Ovary (tissue), 10 donors: ENCODE measurements at places on chromosomes 5 and 9.

GRCh38 chr5:163569284-163569683, 63.9 kb downstream of the MAT2B start:
- peaks cover 7% of the 10 kb centered on the region for H3K4me1 ChIP-seq
- no peak for DNase-seq
- H3K4me3 ChIP-seq: no peak overlapping the region
- H3K36me3 ChIP-seq: no peaks in the 10 kb centered on the region
- H3K27ac ChIP-seq: no peak overlapping the region

DNA sequence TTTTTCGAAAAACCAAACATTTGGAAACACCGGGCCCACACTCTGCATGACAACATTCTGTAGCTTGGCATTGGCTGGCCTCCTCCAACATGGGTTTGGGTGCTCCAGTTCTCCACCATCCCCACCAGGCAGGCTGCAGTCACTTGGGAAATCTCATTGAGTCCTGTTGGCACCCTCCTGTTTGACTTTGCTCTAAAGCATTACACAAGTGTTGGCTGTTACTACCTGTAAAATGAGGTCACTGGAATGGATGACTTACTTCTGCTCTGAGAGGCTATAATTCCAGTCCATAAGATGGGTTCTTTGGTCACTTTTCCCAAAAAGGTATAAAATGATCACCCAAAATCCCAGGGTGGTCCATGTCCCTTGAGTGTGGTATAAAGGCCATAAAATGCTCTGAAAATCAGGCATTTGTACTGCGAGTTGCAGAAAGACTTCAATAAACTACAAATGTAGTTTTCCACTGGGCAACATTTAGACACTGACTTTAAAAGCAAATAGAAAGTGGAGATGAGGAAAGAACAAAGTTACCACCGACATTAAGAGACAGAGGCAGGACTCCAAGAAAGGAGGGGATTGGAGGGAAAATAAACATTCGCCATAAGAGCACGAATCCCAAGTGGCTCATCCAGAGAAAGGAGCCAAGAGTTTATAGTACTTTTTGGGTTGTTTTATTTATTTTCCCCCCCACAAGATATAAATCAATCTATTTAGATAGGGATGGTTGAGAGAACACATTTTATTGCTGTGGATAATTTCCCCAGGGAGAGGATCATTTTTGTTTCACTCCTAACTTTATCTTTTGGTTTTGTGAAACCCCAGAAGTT, 295.1 kb downstream of the TLE1 start:
- H3K27me3 ChIP-seq: no peaks in the 10 kb centered on the region
- H3K4me3 ChIP-seq: no peak overlapping the region
- DNase-seq: no peak
- H3K27ac ChIP-seq: no peak overlapping the region
- peaks cover 8% of the 10 kb centered on the region for H3K4me1 ChIP-seq

DNA sequence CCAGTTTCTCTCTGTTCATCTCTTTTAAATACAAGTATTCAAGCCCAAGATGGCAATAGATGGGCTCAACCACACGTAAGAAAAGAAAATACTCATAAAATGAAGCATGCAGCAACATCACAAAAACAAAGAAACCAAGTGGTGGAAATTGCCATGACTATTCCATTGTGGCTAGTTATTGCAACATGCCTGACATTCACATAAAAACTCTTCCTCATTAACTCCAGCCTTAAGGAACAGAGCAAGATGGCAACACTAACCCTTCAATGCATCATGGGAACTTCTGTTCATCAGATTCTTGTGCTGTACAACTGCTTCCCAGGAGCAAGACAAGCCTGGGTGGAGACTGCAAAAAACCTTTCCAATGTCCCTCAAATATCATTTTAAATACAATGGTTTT, 1.4 kb upstream of the GLIS3 start:
- H3K4me3 ChIP-seq: no peak overlapping the region
- H3K27ac ChIP-seq: no peak overlapping the region
- H3K4me1 ChIP-seq: peaks cover under 1% of the 10 kb centered on the region
- H3K27me3 ChIP-seq: no peaks in the 10 kb centered on the region
- no peaks in the 10 kb centered on the region for H3K36me3 ChIP-seq

DNA sequence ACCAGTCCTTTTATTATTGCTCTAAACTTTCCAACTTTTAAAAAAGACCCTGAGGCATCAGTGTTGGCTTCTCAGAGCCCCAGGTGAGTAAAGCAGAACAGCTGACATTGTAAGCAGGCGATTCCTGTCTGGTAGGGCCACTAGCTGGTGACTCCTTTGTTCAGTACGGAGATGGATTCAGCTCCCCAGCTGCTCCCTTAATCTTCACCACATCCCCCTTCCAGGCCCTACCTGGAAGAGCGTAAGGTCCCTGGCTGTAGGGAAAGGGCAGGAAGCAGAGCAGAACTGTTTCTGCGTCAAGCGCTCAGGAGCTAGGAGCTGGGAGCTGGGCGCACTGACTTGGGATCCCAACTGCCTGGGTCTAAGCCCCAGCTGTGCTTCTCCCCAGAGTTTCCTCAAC, 203.7 kb upstream of the TAS2R1 start:
- H3K27ac ChIP-seq: no peak overlapping the region
- H3K27me3 ChIP-seq: no peaks in the 10 kb centered on the region
- DNase-seq: no peak
- no peak overlapping the region for H3K4me3 ChIP-seq

DNA sequence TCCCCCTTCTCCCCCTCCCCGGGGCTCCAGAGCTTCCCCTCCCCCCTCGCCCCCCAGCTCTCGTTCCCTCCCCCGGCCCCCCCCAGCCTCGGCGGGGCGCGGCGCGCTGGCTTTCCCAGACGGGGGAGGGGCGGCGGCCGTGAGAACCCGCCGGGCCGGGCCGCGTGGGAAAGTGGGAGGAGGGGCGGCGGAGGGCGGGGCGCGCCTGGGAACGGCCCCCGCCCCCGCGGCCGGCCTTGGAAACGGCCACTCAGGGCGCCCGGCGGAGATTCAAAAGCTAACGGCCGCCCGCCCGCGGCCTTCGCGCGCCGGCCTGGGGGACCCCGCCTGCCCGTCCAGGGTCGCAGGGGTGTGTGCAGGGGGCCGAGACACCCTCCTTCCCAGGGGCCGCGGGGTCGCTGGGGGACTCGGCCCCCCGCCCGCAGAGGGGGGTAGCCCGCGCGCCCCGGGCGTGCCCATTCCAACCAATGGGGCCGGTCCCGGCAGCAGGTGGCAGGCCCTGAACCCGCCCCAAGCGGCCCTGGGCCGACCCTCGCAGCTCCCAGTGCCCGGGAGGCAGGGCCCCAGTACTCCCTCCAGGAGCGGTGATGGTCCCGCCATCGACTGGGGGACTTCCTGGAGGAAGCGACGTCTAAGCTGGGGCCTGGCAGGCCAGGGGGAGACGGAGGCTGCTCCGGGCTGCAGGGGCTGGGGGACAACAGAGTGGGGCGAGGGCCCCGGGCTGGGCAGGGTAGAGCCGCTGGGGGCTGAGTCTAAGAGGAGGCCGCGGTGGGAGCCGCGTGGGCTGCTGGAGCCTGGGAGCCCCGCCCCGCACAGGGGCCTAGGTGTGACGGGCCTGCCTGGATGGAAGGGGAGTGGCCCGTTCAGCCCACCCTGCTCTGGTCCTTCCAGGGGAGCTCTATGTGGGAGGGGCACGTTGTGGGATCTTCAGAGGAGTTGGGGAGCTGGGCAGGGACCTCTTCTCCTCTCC, 14.2 kb upstream of the NRARP start:
- H3K27ac ChIP-seq: no peak overlapping the region
- peaks cover 5% of the 10 kb centered on the region for H3K4me1 ChIP-seq
- peak; percentile 74 for DNase-seq
- no peaks in the 10 kb centered on the region for H3K36me3 ChIP-seq
- H3K4me3 ChIP-seq: no peak overlapping the region
- H3K27me3 ChIP-seq: no peaks in the 10 kb centered on the region

- H3K36me3 ChIP-seq: no peaks in the 10 kb centered on the region
- no peak overlapping the region for H3K4me3 ChIP-seq
- DNase-seq: no peak
- no peaks in the 10 kb centered on the region for H3K27me3 ChIP-seq
These were observed 128.3 kb upstream of the TBC1D2 start for GRCh38 chr9:98383758-98384157.

DNA sequence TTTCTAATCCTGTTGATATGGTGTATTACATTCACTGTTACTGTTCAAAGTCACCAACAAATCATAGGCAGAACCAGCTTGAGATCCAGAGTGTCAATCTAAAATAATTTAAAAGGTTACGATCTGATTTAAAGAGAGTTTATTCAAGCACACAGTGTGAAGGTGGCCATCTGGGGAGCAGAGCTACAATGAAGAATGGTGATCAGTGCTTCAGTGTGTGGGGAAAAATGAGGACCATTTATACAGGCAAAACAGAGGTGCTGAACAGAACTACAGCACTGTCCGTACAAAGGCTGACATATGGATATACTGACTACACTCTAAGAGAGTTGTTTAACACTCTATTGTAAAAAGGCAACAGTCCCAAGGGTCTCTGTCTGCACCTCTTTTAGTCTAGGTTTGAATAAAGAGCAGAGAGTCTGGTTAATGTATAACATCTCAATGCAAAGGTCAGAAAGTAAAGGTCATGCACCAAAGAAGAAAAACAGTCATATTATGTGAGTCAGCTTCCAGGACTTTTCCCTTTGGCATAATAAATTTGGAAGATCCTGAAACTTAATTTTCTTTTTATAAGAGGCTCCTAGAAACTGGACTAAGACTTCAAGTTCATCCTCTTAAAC, 29.7 kb upstream of the TDRD7 start:
- H3K4me3 ChIP-seq: no peak overlapping the region
- no peaks in the 10 kb centered on the region for H3K27me3 ChIP-seq
- H3K27ac ChIP-seq: no peak overlapping the region
- H3K4me1 ChIP-seq: no peaks in the 10 kb centered on the region

GRCh38 chr9:100428871-100429654, 2.1 kb downstream of the MSANTD3 start:
- H3K4me1 ChIP-seq: peaks cover 6% of the 10 kb centered on the region
- H3K27ac ChIP-seq: no peak overlapping the region
- H3K36me3 ChIP-seq: no peaks in the 10 kb centered on the region
- DNase-seq: no peak
- H3K4me3 ChIP-seq: no peak overlapping the region

DNA sequence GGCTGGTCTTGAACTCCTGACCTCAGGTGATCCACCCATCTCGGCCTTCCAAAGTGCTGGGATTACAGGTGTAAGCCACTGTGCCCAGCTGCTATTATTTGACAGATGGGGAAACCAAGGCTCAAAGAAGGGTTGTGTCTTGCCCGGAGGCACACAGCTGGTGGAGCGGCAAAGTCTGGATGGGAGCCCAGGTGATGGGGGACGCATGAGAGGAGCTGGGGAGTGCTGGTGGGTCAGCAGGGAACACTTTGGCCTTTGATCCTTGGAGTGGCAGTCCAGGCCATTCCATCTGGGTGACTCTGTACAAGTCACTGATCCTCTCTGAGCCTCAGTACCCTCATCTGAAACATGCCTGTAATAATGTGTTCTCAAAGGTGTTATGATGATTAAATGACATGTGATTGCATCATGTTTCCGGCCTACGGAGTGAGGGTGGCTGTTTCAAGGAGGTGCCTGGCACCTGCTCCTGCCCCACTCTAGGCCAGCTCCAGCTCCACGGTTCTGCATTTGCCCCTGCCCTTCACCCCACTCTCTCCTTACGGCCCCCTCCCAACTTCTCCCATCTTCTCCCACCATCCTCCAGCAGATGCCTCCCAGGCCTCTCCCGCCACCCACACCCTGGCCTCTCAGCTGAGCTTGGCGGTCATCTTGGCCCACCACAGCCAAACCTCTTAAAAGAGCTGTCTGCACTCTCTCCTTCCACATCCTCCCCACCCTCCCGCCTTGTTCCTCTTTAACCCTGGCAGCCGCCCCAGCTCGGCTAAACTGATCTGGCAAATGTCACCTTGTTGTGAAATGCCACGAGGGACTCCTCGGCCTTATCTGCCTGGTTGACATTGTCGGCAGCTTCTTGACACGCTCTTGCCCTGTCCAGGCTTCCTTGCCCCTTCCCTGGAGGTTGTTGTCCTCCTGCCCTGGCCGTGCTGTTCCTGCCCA, 5.5 kb upstream of the DBN1 start:
- H3K27ac ChIP-seq: peak overlapping the region; percentile 13
- no peaks in the 10 kb centered on the region for H3K27me3 ChIP-seq
- H3K4me3 ChIP-seq: no peak overlapping the region
- peak; percentile 82 for DNase-seq
- no peaks in the 10 kb centered on the region for H3K36me3 ChIP-seq

DNA sequence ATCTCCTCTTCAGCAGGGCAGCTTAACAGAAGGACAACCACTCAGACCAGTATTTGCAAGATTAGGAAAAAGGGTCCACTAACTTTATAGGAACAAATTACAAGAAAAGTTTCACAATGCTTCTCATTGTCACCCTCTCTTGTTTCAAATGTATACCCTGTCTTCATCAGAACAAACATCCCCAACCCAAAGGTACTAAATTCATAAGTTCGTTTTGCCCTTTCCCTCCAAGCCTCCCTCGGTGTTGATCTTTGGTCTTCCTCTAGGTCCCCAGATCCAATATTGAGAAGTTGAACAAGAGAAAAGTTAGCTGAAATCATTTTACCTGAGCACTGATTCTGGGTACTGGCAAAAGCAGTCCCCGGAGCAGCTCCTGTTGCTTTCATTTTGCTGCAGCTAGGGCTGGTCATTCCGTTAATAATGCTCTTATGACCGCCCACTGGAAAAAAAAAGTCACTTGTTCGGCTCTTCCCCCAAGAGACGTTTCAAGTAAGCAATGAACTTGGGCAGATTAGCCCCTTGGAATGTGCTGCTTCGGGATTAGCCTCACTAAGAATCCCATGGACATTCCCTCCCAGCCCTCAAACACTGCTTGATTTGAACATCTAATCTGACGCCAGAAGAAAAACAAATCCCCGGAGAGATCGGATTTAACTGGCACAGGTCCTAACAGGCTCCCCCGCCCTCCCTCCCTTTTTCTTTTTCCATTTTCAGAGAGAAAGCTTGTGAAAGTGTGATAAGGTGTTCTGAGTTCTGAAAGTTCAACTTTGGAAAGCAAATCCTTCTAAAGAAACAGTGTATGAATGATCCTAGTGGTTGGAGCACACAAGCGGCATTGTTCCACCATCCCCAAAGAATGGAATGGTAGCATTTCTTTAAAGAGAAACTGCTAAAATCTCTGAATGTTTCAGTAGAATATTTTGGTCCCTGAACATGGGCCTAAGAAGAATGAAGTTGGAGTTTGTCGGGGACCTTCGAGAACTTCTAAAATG, 252.5 kb downstream of the TRPM3 start:
- H3K27ac ChIP-seq: peak overlapping the region; percentile 56
- no peaks in the 10 kb centered on the region for H3K36me3 ChIP-seq
- H3K4me3 ChIP-seq: peak overlapping the region; percentile 35

- H3K4me3 ChIP-seq: no peak overlapping the region
- H3K27ac ChIP-seq: peak overlapping the region; percentile 40
- DNase-seq: no peak
- H3K27me3 ChIP-seq: no peaks in the 10 kb centered on the region
- no peaks in the 10 kb centered on the region for H3K36me3 ChIP-seq
These were observed 3.9 kb upstream of the NFIB start for GRCh38 chr9:14317667-14318320.

- H3K4me1 ChIP-seq: no peaks in the 10 kb centered on the region
- no peak for DNase-seq
- H3K36me3 ChIP-seq: no peaks in the 10 kb centered on the region
- no peaks in the 10 kb centered on the region for H3K27me3 ChIP-seq
- H3K4me3 ChIP-seq: no peak overlapping the region
- no peak overlapping the region for H3K27ac ChIP-seq
These were observed 393.9 kb downstream of the TUSC1 start for GRCh38 chr9:25284365-25284764.

- DNase-seq: no peak
- H3K4me1 ChIP-seq: no peaks in the 10 kb centered on the region
- no peaks in the 10 kb centered on the region for H3K27me3 ChIP-seq
- H3K4me3 ChIP-seq: no peak overlapping the region
- no peaks in the 10 kb centered on the region for H3K36me3 ChIP-seq
These were observed 186.7 kb downstream of the NTRK2 start for GRCh38 chr9:84856181-84856632.

- H3K4me1 ChIP-seq: no peaks in the 10 kb centered on the region
- H3K27me3 ChIP-seq: no peaks in the 10 kb centered on the region
- H3K27ac ChIP-seq: no peak overlapping the region
- no peaks in the 10 kb centered on the region for H3K36me3 ChIP-seq
- no peak overlapping the region for H3K4me3 ChIP-seq
These were observed 16.5 kb upstream of the ADRB2 start for GRCh38 chr5:148809781-148810524.
